Posterior vena cava (tissue), 2 donors: ENCODE measurements at places on chromosomes 7 and 10. TPM values are rescaled to one million over a fixed set of nuclear protein-coding genes. Genes with fewer than 3 reads are reported as not detected.

DNA sequence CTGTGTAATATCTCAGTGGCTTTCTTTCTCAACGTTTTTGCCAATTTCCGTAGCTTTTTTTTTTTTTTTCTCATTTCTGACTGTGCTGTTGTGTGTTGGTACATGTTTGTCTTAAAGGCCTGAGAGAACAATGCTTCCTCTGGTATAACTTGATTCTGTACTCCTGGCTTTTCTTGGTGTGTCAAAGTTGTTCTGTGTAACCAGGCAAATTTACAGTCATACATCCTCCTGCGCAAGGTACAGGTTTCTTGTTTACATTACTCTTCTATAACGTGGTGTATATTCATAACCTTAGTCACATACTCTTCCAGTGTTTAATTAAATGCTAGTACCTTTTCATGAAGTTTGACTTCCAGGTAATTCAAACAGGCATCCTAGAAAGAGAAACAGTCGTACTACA, 8.3 kb upstream of the ARHGAP12 start:
- DNase-seq, result no peak

GRCh38 chr10:94156453-94156852, 162.7 kb downstream of the PLCE1 start:
- DNase-seq, result no peak

CUX1 gene
- total RNA-seq, result 87.6 TPM

WNT8B gene
- not detected for total RNA-seq

CTAGE15 gene
- total RNA-seq, result 0.37 TPM

C7orf57 gene
- not detected for total RNA-seq
